ENCODE measurements at places on chromosomes 4 and X. TPM values are rescaled to one million over a fixed set of nuclear protein-coding genes. Genes with fewer than 3 reads are reported as not detected.

GRCh38 chrX:49171752-49172279 is at the start of gene PLP2:
Gene PLP2, plus strand, starts transcription at chrX:49171898. Its CDS starts 103 bp downstream, at chrX:49172001.
- no peaks in the 10 kb centered on the region for H3K36me3 ChIP-seq
- DNase-seq: peak; percentile 57
- peak within 1 kb of the TSS; percentile 61 for H3K4me3 ChIP-seq
- peak within 1 kb of the TSS; percentile 83 for H3K27ac ChIP-seq
- H3K27me3 ChIP-seq: no peaks in the 10 kb centered on the region

GRCh38 chrX:56785442-56785841 is 56.4 kb downstream of the NBDY start:
- H3K36me3 ChIP-seq: no peaks in the 10 kb centered on the region
- DNase-seq: no peak
- no peak overlapping the region for H3K27ac ChIP-seq

GRCh38 chr4:175807547-175807946 is 4.5 kb downstream of the GPM6A start:
- H3K27ac ChIP-seq: no peak overlapping the region
- DNase-seq: no peak
- no peaks in the 10 kb centered on the region for H3K27me3 ChIP-seq
- no peaks in the 10 kb centered on the region for H3K36me3 ChIP-seq
- H3K4me1 ChIP-seq: no peaks in the 10 kb centered on the region
- H3K4me3 ChIP-seq: no peak overlapping the region

- H3K27me3 ChIP-seq: no peaks in the 10 kb centered on the region
- H3K4me3 ChIP-seq: no peak overlapping the region
- no peaks in the 10 kb centered on the region for H3K4me1 ChIP-seq
Measured at GRCh38 chrX:40524423-40524822, 56.3 kb upstream of the ATP6AP2 start.

DNA sequence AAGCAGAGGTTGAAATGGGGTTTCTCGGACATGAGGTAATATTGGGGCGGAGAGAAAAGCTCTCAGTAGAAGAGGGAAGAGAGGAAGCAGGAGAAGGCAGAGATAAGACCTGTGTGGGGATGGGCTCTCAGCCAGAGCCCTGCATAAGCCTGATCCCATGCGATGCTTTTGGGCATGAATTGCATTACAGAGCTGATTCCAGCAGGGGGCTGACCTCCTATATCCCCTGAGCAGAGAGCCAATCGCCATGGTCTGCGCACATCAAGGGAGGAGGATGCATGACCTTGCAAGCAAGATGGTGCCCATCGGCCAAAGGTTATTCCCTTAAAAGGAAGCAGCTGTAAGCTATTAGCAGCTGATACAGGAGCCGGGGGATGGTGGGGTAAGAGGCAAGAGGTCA is 7.6 kb downstream of the ANOS1 start:
- H3K27me3 ChIP-seq: no peaks in the 10 kb centered on the region
- no peaks in the 10 kb centered on the region for H3K4me1 ChIP-seq
- no peak overlapping the region for H3K4me3 ChIP-seq
- H3K27ac ChIP-seq: no peak overlapping the region
- DNase-seq: no peak

DNA sequence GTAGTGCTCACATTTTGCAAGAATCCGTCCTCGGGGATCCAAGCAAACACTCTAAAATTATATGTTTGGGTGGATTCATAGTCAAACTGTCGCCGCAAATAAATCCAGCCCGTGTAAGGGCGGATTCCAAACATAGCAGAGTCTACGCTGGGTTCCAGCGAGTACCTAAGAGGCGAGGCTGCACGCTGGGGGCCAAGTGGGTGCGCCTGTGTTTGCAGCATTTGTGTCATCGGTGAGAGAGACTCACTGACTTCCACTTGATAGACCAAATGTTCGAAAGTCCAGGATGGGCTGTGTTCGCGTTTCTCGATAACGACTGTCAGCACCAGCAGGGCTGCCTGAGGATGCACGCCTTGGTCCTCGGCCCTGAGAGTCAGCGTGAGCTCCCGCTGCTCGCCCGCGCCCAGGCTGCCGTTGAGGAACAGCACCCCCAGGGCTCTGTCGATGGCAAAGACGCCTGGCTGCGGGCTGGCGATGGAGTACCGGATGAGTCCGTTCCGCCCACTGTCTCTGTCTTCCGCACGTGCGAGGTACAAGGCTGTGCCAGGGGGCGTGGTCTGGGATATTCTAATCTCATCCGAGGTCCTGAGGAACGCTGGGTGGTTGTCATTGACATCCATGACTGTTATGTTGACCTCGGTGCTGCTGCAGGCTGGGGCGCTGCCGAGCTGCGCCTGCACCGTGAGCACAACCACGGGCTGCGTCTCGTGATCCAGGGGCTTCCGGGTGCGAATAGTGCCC is 158.7 kb downstream of the DCHS2 start:
- no peaks in the 10 kb centered on the region for H3K36me3 ChIP-seq
- no peak overlapping the region for H3K4me3 ChIP-seq
- H3K27ac ChIP-seq: no peak overlapping the region
- DNase-seq: peak; percentile 41

GRCh38 chr4:39568805-39569204 is 41.6 kb upstream of the UGDH start:
- no peaks in the 10 kb centered on the region for H3K4me1 ChIP-seq
- no peak for DNase-seq
- H3K36me3 ChIP-seq: no peaks in the 10 kb centered on the region
- no peaks in the 10 kb centered on the region for H3K27me3 ChIP-seq
- no peak overlapping the region for H3K4me3 ChIP-seq

DNA sequence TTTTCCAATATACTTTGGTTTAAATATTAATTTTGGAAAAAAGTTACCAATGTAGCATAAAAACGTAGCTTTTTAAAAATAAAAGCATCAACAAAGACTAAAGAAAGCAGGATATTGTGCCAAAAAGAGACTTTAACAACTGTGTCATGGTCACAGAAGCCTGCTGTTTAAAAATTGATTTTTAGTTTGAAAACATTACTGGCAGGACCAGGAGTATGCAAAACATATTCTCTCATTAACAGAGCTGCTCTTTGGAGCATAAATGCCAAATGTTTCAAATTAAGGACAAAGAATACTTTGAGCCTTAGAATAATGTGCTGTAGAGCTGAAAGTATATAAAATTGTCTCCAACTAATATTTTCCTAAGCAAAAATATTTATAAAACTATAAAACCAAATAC is 279.0 kb downstream of the ARAP2 start:
- H3K4me3 ChIP-seq: no peak overlapping the region
- DNase-seq: no peak
- H3K27ac ChIP-seq: no peak overlapping the region

DNA sequence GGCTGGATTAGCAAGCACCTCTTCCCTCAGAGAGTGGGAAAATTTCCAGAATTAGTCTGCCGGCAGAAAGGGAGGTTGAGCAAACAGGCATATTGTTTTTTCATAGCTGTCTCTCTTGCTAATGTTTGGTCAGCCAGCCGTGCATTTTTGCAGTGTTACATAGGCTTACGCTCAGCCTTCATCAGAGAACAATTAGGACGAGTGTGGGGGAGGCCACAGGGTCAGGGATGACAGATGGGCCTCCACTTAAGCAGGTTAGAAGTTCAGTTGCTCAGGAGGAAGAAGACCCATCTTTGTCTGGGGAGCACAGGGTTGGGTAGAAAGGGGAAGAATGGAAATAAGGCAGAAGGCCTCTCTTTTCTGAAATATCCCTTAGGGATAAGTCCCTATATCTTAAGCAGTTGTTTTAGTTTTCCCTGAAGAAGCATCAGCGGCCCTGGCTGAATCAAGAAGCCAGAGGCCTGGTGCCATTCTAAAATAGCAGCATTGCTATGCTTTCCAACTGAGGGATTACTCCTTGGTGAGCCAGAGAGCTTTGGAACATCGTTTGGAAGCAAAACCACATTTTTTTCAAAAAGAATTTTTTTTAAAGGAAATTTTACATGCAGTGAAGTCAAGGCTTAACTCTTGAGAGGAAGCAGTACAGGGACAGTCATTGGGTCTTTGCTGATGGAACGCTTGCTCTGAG is 118.8 kb downstream of the SMIM20 start:
- no peaks in the 10 kb centered on the region for H3K36me3 ChIP-seq
- H3K4me1 ChIP-seq: peaks cover 5% of the 10 kb centered on the region
- H3K4me3 ChIP-seq: no peak overlapping the region
- DNase-seq: peak; percentile 62
- no peaks in the 10 kb centered on the region for H3K27me3 ChIP-seq

GRCh38 chr4:152674359-152674758 is 5.4 kb downstream of the TMEM154 start:
- no peaks in the 10 kb centered on the region for H3K4me1 ChIP-seq
- H3K36me3 ChIP-seq: no peaks in the 10 kb centered on the region

DNA sequence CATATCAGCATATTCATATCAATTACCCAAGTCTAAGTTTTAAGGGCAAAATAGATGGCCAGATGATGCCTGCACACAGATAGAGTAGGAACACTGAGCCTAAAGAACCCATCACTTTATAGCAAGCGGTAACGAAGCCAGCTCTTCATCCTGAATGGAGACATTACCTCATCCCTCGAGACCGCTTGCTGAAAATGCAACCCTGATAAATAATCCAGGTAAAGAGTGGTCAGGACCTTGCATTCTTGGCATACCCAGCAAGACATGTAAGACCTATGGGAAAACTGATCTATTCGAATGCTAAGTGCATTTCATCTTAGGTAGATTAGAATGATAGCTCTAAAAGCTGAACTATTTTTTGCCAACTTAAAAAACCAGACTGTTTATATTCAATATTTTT is 25.3 kb downstream of the DCHS2 start:
- H3K27me3 ChIP-seq: no peaks in the 10 kb centered on the region
- H3K4me3 ChIP-seq: no peak overlapping the region
- DNase-seq: no peak
- H3K36me3 ChIP-seq: no peaks in the 10 kb centered on the region

GRCh38 chrX:135185795-135186443 is 14.7 kb upstream of the CT55 start:
- no peaks in the 10 kb centered on the region for H3K27me3 ChIP-seq
- no peak overlapping the region for H3K27ac ChIP-seq
- no peaks in the 10 kb centered on the region for H3K4me1 ChIP-seq
- DNase-seq: no peak
- H3K4me3 ChIP-seq: no peak overlapping the region
- H3K36me3 ChIP-seq: no peaks in the 10 kb centered on the region

The TACR3 gene
- total RNA-seq: not detected

The CXorf58 gene
- total RNA-seq: 0.29 TPM

The USP17L12 gene
- total RNA-seq: not detected

The GPRIN3 gene
- total RNA-seq: 3.6 TPM

All from uterus (tissue), 4 donors.